ENCODE measurements at places on chromosomes 5 and 9. TPM values are rescaled to one million over a fixed set of nuclear protein-coding genes. Genes with fewer than 3 reads are reported as not detected.
A peak's percentile ranks its signal among the peaks of the same experiment; 100 is the strongest.

Gene PRPF4
- total RNA-seq, result 16.6 TPM

Gene SVEP1
- total RNA-seq, result 24.2 TPM

Gene TXNDC8
- total RNA-seq, result not detected

Gene GFRA3
- not detected for total RNA-seq

Gene ST8SIA4
- total RNA-seq, result 38.5 TPM

GRCh38 chr5:75265731-75266130, 29.1 kb upstream of the ANKRD31 start:
- no peaks in the 10 kb centered on the region for H3K27me3 ChIP-seq
- no peaks in the 10 kb centered on the region for H3K4me1 ChIP-seq
- DNase-seq, result peak; percentile 11
- no peaks in the 10 kb centered on the region for H3K36me3 ChIP-seq

DNA sequence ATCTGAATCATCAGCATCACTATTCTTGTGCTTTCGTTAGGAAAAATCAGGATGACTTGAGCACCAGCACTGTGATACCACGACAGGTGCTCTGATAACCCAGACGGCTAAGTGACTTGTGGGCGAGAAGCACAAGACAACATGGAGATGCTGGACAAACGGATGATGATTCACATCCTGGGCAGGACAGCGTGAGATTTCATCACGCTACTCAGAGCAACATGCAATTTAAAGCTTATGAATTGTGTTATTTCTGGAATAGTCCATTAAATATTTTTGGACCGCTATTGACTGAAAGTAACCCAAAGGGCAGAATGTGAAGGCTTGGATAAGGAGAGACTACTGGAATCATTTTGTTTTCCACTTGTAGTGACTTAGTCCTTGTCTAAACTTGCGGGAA, 114.8 kb upstream of the DAPK1 start:
- DNase-seq, result no peak
- peaks cover 8% of the 10 kb centered on the region for H3K4me1 ChIP-seq
- H3K27me3 ChIP-seq, result no peaks in the 10 kb centered on the region
- no peaks in the 10 kb centered on the region for H3K36me3 ChIP-seq
- H3K27ac ChIP-seq, result no peak overlapping the region
- H3K4me3 ChIP-seq, result no peak overlapping the region

- peaks cover 2% of the 10 kb centered on the region for H3K4me1 ChIP-seq
- H3K4me3 ChIP-seq, result peak overlapping the region; percentile 78
- DNase-seq, result peak; percentile 80
These were observed 1.5 kb downstream of the PARP8 start for GRCh38 chr5:50667653-50668595.

- no peaks in the 10 kb centered on the region for H3K36me3 ChIP-seq
- H3K4me3 ChIP-seq, result no peak overlapping the region
- no peaks in the 10 kb centered on the region for H3K27me3 ChIP-seq
- H3K27ac ChIP-seq, result no peak overlapping the region
- DNase-seq, result no peak
These were observed 161.3 kb downstream of the SNCAIP start for GRCh38 chr5:122473138-122473843.

GRCh38 chr9:69898714-69899209, 78.1 kb downstream of the CFAP95 start:
- H3K27me3 ChIP-seq, result no peaks in the 10 kb centered on the region
- H3K4me1 ChIP-seq, result no peaks in the 10 kb centered on the region
- H3K36me3 ChIP-seq, result no peaks in the 10 kb centered on the region
- no peak overlapping the region for H3K27ac ChIP-seq
- H3K4me3 ChIP-seq, result no peak overlapping the region
- no peak for DNase-seq

- H3K27me3 ChIP-seq, result no peaks in the 10 kb centered on the region
- H3K36me3 ChIP-seq, result no peaks in the 10 kb centered on the region
- no peaks in the 10 kb centered on the region for H3K4me1 ChIP-seq
- peak; percentile 47 for DNase-seq
- no peak overlapping the region for H3K4me3 ChIP-seq
These were observed 294.9 kb downstream of the NR3C1 start for GRCh38 chr5:143108498-143109128.

GRCh38 chr5:55865831-55866230, 14.7 kb downstream of the IL31RA start:
- H3K4me1 ChIP-seq, result peaks cover 7% of the 10 kb centered on the region
- no peak overlapping the region for H3K4me3 ChIP-seq
- no peaks in the 10 kb centered on the region for H3K36me3 ChIP-seq
- no peak for DNase-seq
- no peaks in the 10 kb centered on the region for H3K27me3 ChIP-seq
- no peak overlapping the region for H3K27ac ChIP-seq

DNA sequence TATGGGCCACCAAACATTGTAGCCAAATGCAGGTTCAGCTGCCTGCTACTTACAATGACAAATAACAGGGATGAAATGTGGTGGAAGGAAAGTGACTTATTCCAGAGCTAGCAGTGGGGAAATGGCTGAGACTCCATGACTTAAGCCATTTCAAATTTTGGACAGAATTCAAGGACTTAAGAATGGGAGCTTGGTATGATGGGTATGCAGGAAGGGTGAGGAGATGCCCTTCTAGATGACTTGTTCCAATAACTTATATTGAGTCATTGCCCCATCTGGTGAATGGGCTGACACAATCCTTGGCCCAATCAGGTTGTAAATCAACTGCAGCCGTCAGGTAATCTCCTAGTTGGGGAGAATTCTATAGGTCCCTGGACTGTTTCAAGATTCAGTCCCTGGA, 230.7 kb upstream of the SGCD start:
- H3K4me1 ChIP-seq, result no peaks in the 10 kb centered on the region
- H3K4me3 ChIP-seq, result no peak overlapping the region
- DNase-seq, result no peak
- no peak overlapping the region for H3K27ac ChIP-seq

DNA sequence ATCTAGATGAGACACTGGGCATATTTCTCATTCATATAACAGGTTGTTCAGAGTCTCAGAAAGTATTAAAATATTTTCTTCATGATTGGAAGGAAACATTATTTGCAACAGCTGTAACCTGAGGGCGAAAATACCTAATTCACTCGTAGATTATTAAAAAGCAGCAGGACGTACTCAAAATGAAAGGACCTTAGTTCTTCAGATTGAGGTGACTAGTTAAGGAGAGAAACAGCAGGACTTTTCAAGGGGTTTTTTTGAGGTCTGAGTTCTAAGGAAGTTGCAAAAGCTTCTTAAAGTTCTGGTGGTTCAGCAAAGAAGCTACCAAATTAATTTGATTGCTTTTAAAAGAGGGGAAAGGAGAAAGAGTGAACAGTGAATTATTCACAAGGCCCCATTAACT, 174.9 kb downstream of the TMEM161B start:
- H3K4me3 ChIP-seq, result no peak overlapping the region
- no peak overlapping the region for H3K27ac ChIP-seq
- DNase-seq, result no peak
- H3K27me3 ChIP-seq, result no peaks in the 10 kb centered on the region

DNA sequence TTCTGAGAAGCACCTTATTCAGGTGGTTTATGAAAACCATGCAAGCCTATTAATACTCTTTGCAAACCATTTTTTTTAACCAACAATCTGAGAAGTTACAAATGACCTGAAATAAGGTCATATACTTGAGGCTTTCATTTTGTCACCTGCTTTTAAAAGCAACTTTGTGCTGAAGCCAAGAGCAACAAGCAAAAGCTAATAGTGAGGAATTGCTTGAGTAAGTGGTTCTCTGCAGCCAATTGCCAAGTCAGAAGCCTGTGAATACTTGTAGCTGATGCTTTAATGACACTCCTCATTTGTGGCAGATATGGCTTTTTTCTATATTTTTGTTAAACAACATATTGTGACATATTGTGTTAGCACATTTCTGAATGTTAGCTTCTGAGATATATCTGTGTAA, 126.7 kb upstream of the ZNF608 start:
- H3K36me3 ChIP-seq, result no peaks in the 10 kb centered on the region
- H3K4me1 ChIP-seq, result peaks cover 21% of the 10 kb centered on the region
- no peak for DNase-seq
- no peaks in the 10 kb centered on the region for H3K27me3 ChIP-seq
